ENCODE measurements at places on chromosomes 4 and X.

DNA sequence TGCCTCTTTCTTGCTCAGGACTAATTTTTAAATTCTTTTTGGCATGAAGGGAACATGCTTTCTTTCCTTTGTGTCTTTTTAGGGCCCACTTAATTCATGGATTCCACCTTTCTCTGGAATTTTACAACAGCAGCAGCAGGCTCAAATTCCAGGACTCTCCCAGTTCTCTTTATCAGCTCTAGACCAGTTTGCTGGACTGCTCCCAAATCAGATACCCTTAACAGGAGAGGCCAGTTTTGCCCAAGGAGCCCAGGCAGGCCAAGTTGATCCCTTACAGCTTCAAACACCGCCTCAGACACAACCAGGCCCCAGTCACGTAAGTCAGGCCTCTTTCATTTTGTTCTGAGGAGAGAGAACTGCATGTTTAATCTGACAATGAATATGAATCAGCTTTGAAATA, 2.3 kb downstream of the ODAM start:
- DNase-seq, result no peak

- DNase-seq, result no peak
These were observed 289.0 kb downstream of the STIM2 start for GRCh38 chr4:27149541-27150212.

- no peak for DNase-seq
These were observed 301.4 kb downstream of the TMA16 start for GRCh38 chr4:163795885-163796284.

- no peak for DNase-seq
These were observed 208.1 kb downstream of the FBXW7 start for GRCh38 chr4:152327606-152328453.

DNA sequence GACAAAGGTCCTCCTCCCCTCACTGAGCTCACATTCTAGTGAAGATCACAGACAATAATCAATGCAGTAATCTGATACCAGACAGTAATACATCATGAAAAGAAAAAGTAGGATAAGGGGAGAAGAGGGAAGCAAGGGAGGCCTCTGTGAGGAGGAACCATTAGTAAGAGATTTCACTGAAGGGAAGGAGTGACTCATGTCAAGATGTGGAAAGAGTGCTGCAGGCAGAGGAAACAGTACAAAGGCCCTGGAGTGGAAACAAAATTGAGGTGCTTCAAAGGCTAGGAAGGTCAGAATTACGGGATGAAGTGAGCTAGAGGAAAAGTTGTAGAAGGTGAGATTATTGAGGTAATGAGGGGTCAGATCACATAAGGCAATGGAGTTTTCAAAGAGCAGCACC, 38.1 kb downstream of the LAMTOR3 start:
- DNase-seq, result no peak

GRCh38 chr4:174592256-174592984, 70.1 kb upstream of the HPGD start:
- no peak for DNase-seq

GRCh38 chr4:141635736-141636081, 674 bp upstream of the IL15 start:
- DNase-seq, result no peak

DNA sequence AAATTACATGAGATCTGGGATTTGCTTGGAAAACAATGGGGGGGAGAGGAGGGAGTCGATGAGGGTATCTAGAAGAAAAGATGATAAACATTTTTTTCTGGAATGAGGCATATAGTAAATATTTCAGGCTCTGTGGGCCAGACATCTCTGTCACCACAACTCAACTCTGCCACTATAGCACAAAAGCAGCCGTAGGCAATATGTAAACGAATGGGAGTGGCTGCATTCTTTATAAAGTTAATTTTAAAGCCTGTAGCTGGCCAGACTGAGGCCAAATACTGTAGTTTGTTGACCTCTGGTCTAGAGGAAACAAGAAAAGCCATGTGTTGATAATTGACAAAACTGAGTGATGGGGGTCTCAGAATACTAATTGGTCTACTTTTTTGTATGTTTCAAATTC, 14.1 kb upstream of the TCEANC start:
- no peak for DNase-seq

GRCh38 chr4:78220283-78220682, 163.2 kb downstream of the FRAS1 start:
- no peak for DNase-seq

GRCh38 chr4:40118861-40119260, 62.2 kb downstream of the N4BP2 start:
- no peak for DNase-seq

DNA sequence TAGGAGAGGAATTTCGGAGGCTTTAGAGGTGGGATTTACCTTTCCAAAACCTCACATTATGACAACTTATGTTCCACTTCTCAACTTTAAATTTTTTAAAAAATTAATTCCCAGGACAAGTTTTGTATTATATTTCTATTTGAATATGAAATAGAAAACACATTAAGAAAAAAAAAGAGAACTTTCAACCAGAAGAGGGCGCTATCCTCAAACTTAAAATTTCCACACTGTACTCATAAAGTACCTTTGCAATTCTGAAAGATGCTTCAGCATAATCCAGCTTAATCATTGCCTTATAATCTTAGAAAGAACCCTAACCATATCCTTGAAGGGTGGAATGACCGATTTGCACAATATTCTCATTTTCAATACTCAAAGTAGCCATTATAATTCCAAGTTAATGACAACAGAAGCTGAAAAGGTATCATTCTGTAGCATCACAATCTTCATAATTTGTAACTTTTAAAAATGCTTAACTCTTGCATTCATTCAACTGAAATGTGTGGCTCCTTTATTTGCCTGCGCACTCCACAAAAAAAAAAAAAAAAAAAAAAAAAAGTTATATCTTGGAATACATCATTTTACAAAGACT, 158.0 kb downstream of the KCNIP4 start:
- DNase-seq, result no peak

DNA sequence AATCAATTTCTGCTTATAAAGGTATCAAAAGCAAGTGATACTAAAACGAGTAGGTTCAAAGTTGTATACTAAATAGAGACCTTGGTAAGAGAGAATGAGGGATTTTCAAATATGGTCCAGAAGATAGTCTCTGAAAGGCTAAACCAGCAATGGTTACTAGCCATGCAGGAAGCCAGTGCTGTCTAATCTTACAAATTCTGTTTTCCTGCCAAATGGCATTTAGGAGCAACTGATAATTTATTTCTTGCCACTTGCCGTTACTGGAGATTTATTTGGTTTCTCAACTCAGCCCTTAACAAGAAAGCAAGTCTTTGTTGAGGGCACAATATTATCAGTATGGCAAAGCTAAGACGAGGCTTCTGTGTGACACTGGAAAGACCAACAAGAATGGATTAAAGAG, 47.2 kb downstream of the MAP7D3 start:
- DNase-seq, result no peak

GRCh38 chr4:117227925-117228324, 142.5 kb upstream of the TRAM1L1 start:
- no peak for DNase-seq

DNA sequence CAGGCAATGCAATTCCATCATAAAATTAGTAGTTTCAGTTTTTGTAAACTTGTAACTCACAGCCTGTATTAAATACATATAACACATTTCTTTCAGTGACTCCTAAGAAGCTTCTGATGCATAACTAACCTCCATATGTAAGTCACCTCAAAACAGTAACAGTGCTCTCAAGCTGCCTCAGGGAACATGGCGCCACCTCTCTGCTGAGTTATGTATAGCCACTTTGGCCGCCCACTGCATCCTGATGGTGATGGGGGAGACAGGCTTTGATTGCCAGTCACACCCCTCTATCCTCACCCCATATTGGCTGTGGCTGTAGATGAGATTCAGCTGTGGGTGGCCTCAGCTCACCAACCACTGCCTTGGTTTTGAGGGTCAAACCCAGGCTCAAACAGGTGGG, 54.3 kb downstream of the LRBA start:
- no peak for DNase-seq

DNA sequence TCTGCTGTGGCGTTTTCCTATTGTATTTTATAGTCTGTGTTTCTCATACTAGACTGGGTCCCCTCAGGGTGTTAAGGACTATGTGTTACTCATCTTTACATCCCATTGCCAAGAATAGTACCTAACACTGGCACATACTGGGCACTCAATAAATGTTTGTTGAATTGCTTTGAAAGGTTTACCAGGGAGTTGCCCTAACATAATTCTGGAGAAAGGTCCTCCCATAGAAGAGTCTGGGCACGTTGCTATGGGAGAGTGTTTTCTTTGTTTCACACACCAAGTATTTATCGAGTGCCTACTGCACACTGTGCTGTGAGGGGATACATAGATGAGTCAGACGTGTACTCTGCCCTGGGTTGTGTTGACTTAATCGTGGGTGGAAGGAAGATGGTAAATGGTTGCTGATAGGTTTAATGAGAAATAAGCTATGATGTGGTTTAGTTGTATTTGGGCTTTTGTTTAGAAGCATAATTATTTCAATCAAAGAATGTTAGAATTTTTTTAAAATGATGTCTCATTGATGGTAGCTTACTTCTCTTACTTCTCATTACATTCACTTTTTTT, 42.9 kb downstream of the AFF1 start:
- DNase-seq, result no peak

DNA sequence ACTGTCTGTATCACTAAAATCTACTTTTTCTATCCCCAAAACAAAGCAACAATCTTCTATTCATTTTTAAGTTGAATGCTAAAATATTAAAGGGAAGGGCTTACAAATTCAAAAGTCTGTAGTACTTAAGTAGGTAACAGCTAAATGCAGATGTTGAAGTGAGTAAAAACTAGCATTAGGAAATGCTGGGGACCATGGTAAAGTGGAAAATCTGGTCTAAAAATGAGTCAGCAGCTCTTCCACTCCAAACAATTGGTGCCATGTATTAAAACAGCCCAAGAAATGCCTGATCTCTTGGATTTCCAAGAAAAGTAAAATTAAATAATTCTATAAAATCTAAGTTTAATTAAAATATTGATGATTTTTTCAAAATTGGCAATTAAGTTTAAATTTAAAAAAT, 73.3 kb upstream of the PPP3CA start:
- no peak for DNase-seq

DNA sequence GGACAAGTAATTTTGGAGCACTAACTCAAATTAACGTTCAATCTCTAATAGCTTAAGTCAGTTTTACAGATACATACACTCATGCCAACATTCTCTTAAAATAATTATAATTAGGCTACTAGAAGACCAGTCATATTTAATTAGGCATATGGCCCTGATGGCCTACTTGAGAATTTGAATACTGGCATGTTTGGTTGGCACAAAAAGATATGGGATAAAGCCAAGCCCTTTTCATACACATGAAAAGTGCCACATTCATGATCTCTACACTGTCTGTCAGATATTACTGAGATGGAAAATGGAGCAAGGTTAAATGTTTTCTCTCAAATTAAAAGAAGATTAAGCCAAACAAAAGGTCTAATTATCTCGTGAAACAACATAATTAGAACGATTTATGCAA, 1091.0 kb downstream of the C4orf33 start:
- no peak for DNase-seq

DNA sequence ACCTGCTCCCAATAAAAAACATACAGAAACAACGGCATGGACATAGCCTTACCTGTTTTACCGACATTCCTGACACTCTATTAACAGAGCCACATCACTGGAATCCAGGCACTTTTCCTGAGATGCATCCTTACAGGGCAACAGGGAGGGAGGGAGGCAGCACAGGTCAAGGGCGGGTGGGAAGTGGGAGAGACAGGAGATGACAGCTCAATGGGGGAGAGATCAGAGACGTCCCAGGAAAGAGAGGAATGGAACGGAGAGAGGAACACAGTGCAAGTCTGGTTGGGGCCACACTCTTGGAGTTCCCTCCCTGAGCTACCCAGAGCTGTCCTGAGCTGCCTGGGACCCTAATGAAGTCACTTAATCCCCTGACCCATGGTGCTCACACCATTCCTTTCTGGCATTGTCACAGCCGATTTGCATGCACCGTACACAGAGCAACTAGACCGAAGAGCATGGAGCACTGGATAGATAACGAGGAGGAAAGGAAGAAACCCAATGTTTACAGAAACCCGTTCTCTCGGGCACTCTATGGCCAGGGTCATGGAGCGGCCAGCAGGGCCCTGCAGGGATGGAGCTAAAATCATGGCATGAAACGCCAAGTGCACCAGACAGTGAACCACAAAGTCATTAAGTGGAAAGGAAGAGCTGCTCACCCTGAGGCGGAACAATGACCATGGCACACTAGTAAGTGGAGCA, 93.1 kb downstream of the NSUN7 start:
- DNase-seq, result no peak

- no peak for DNase-seq
These were observed 9.9 kb downstream of the FNIP2 start for GRCh38 chr4:158778712-158779111.

- no peak for DNase-seq
These were observed 330.1 kb downstream of the BMPR1B start for GRCh38 chr4:95087657-95088455.

DNA sequence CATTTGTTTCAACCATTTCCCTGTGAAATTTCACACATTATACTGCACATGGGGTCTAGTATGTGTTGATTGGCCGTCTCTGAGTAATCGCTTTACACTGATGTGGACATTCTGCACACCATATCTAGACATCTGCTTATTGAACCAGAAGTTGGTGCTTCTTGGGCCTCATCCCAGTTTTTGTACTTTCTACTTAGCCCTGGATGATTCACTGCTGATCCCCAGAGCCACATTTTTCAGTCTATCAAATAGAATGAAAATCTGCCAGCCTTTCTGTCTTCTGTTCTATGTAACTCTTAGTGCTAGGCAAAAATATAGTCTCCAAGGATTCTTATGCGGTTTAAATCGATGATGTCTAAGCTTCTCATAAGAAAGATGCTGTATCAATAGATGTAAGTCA, 40.5 kb upstream of the RELL1 start:
- DNase-seq, result no peak

DNA sequence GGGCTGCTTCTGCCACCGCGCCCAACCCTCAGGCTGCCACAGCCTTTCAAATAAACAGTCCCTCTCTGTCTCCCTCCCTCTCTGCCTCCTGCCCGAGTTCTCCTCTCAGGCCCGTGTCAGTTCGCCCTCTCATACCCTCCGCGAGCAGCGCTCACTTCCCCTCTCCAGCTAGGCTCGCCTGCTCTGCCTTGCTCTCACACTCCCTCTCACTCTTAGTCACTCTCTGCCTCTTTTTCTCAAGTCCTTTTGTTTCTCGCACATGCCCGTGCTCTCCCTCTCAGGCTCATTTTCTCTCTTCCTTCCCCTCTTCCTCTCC, 3.2 kb downstream of the EFNB1 start:
- no peak for DNase-seq

GRCh38 chrX:106415276-106415895, 196.4 kb upstream of the RADX start:
- no peak for DNase-seq

GRCh38 chrX:141214196-141214595, 28.1 kb downstream of the SPANXC start:
- DNase-seq, result no peak

DNA sequence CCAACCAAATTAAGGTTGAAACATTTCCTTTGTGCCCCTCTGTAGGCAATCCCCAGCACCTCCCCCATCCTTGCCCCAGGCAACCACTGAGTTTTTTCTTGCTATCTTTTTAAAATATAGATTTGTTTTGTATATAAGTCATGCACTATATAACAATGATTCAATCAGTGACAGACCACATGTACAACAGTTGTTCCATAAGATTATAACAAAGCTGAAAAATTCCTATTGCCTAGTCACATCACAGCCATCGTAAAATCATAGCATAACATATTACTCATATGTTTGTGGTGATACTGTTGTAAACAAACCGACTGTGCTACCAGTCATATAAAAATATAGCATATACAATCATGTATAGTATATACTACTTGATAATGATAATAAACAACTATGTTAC, 211.9 kb upstream of the NRK start:
- no peak for DNase-seq
